CD4-positive, alpha-beta T cell treated with Interleukin-12 subunit alpha and Interleukin-12 subunit beta, for 1 hour (primary cell): ENCODE measurements at places on chromosomes 3 and 15.
A peak's percentile ranks its signal among the peaks of the same experiment; 100 is the strongest.

DNA sequence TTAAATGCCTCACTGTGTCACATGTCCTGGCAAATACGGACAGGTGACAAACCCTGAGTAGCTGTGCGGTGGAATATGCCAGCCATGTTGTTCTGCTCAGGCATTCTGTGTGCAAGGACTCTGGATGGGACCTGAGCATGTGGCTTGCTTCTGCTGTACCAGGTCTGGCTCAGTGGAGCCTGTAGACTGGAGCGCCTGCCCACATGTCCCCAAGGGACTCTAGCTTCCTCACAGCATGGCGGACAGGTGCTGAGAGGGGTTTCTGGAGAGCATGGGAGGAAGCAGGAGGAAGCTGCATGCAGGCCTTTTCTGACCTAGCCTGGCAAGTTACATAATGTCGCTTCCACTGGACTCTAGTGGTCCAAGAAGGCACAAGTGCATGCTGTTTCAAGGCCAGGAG, 96.3 kb downstream of the PLXNA1 start:
- no peak for DNase-seq

DNA sequence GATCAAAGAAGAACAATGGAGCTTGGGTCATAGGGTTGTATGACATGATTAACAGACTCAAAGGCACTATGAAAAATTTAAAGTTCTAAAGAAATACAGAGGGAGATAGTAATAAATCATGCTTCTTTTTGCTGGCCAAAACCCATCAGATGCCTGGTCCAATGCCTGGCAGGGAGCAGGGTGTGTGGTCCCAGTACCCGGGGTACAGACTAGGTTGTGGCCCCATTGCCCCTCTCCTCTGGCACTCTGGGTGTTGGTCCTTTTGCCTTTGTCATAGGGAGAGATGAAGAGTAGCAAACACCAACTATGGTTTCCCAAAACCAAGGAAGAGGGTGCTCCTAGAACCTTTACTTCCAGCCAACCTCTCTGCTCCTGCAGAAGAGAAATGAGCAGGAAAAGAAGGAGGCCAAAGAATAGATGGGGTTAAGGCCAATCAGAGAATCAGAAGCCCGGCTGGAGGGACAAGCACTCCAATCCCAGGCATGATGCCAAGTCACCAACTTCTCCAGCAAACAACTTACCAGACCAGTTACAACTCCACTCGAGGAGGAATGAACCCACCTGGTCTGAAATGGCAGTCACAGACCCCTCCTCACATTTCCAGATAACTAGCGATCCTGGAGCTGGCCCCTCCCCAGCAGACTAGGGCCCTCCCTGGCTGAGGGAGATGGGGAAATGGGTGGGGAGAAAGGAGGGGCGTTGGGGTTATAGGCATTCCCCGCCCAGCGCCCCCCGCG, 1.8 kb downstream of the IGDCC3 start:
- no peak for DNase-seq

- DNase-seq = no peak
Measured at GRCh38 chr3:194986208-194987043, 284.5 kb downstream of the XXYLT1 start.

GRCh38 chr3:147407498-147408187, 1.3 kb upstream of the ZIC4 start:
- DNase-seq = no peak

DNA sequence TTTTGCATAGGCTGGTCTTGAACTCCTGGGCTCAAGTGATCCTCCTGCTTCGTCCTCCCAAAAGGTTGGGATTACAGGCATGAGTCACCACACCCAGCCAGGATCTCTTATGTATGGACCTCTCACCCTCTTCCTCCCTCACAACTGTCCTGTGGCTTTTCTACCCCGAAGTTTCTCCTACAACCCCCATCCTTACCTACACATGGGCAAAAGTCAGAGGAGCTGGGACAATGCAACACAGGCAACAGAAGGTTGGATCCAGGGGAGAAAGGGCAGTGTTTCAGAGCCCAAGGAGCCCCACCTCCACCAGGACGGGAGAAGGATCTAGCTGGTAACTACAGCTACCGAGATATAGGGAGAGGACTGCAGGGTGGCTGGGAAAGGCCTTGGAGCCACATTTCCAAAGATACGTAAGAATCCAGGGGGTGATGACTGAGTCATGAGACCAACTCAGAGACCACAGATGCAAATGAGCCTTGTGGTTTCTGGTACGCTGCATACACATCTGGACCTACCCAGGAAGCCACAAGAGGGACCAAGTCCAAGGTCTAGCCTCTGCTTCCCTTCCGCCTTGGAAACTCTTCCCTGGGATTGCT, 13.6 kb downstream of the IGDCC4 start:
- DNase-seq = no peak

DNA sequence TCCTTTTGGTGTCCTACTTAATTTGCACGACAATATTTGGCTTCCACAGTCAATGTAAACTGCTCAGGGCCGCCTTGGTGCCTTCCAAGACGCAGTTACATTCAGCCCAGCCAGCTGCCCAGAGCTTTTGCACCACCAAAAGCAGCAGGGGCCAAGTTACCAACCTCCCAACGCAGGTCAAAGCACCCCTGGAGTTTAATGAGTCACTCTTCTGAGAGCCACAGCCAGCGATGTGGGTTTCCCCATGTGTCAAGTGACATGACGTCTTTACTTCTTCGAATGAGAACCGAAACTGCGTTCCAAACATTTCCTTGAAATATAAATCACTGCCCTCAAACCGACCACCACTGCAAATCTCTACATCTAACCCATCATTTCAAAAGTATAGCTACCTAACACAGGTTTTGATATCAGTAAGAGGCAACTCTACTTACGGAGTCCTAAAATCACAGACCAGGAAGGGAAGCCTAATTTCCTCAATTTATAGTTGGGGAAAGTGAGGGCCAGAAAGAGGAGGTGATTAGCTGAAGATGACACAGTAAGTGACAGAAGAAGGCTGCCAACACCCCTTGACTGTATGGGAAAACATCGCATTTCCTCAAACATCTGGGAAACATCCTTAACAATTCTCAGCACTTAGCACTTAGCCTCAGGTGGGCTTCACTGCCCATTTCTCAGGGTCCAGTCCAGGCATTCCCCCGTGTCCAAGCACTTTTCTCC, 24.5 kb downstream of the MB21D2 start:
- DNase-seq = peak; percentile 74

DNA sequence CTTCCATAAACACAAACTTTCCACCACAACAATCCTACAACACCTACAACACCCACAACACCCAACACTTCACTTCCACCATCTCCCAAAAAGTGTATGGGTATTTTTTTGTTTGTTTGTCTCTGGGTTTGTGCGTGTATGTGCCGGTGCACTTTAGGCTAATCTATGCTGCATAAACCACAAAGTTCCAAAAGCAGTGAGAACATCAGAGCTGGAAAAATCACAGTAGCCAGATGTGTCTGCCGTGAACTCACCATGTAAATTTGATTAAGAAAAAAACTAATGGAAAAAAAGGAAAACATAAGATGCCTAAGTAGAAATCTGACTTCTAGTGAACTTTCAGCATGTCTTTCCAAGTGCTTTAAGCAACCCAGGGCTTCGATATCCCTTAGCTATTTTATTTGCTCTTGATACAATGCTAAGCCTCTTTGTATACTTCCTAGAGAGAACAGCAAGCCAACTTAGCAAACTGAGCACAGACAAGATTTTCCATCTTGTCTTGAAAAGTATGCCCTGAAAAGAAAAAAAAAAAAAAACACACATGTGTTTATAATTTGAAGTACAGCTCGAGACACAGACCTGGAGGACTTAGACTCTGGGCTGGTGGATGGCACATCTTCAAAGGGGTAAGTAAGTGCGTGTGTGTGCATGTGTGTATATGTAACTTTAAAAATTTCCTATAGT, 91.4 kb downstream of the WWTR1 start:
- no peak for DNase-seq

- DNase-seq = no peak
Measured at GRCh38 chr3:19399356-19399755, 251.0 kb downstream of the KCNH8 start.

GRCh38 chr3:137866933-137867332, 102.8 kb downstream of the SOX14 start:
- DNase-seq = no peak

DNA sequence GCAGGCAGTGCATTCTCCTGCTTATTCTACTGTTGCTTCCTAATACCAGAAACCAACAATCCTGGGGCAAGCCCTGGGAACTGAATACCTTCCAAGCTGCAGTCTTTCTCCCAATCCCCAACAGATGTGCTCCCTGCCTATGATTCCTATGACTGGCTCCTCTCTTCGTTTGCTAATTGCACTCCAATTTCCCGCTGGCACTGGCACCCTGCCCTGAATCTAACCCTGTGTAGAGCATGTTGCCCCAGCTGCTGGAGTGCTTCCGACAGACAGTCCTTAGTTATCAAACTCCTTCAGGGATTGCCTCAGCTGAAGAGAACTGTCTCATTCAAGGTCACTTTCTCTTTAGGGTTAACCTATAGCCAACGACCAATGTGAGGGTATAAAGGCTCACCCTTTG, 214.1 kb downstream of the NECTIN3 start:
- no peak for DNase-seq

DNA sequence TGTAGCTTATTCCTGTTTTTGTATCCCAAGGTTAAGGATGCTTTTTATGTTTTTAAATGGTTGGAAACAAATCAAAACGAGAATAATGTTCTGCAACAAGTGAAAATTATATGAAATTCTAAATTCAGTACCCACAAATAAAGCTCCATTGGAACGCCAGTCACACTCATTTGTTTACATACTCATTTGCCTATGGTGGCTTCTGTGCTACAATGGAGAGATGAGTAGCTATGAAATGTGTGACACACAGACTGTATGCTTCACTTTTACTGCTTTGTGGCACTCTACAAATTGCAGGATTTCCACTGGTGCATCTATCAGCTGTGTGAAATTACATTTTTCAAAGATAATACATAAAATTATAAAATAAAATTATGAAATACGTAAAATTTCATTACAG, 112.2 kb upstream of the TSPAN3 start:
- no peak for DNase-seq

GRCh38 chr3:194265996-194266964, 84.8 kb downstream of the CPN2 start:
- no peak for DNase-seq

DNA sequence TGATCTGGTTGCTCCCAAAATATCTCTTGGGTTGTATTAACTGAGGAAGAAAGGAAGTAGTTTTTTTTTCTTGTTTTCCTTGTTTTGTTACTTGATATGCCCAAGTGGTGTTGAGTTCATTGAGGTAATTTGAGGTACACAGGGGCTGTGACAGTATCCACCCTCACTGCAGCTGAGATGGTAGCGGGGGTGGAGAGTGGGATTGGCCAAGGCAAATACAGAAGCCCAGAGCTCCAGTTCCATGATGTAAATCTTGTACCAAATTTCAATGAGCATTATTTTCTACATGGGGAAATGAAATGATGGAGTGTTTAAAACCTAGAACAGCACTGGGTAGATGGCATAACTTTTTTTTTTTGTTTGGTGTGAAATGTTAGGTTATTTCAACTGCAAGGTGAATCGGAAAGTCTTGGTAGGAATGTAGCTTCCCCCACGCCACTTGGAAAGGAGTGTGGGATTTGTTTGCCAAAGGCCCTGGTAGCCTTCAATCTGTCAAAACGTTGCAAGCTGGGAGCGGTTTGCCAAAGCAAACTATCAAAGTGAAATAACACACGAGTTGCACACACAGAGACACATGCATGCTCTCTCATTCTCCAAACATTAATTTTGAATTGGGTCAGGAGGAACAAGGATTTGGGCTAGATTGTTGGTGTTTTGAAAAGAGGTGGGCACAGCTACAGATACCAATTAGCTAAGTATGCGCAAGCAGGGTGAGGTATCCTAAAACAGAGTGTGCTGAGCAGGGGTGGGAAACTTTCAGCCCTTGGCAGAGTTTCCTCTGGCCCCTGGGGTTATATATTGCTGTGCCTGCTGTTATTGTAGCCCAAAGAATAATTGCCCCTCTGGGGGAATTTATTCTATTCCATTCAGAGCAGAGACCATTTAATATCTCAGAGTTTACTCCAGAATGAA, 34.6 kb downstream of the THSD4 start:
- no peak for DNase-seq

DNA sequence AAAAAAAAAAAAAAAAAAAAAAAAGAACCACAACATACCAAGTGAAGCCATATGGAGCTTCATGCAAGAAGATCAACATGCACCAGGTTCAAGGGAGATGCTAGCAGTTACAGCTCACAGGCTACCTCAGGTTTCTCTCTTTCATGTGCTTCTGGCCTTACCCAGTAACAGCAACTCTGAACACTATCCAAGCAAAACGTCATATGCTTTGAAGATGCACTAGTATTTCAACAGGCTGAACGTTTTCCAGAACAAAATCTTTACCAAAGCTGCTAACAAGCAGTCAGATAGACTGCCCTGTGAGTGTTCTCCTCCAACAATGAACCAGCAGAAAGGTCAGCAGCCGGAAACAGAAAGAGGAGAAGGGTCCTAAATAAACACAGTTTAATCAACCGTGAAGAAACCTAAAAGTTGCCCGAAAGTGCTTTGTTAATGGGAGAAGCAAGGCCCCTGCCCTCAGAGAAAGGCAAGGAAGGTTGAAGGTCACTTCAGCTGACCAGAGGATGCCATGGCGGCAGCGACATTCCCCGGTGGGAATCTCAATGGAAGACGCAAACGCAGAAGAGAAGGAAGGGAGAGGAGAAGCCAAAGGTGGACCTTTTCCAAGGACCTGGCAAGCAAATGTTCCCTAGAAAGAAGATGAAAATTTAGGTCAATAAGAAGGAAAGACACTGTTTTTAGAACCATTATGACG, 80.1 kb downstream of the CCNL1 start:
- no peak for DNase-seq

DNA sequence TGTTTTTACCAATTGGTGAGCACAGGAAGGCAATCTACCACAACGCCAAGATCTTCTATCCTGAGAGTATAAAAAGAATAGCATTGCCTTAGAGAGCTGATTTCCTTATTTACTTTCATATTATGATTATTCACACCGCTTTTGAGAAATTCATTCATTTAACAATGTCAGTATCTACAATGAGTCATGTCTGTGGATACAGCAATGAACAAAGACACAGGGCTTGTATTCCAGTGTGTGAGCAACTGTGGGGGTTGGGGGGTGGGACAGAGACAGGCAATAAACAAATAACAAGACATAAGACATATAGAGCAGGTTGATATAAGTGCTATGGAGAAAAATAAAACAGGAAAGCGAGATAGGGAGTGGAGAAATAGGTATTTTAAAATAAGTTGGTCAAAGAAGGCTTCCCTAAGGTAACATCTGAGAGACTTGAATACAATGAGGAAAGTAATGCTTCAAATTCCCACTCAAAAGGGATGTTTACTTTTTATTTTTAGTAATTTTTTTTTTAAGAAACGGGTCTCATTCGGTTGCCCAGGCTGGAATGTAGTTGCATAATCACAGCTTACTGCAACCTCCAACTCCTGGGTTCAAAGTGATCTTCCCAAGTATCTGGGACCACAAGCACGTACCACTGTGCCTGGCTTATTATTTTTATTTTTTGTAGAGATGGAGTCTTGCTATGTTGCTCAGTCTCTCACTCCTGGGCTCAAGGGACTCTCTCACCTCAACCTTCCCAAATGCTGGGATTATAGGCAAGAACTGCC, 45.7 kb downstream of the PGBD4 start:
- no peak for DNase-seq

- DNase-seq = no peak
Measured at GRCh38 chr3:152295806-152296205, 27.1 kb downstream of the MBNL1 start.

DNA sequence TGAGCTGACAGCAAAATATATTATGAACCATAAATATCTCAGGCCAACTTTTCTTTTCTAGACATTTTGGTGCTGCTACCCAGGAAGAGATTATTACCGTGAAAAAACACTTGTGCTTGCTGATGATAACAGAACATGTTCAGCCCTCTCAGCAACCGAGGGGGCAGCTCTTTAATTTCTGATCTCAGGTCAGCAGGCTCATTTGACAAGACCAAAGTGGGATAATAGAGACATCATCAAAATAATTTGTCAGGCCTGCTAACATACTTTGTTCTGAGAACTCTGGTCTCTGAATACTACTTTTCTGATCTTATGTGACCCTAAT, 645.9 kb upstream of the KCNMB2 start:
- DNase-seq = no peak
